ENCODE measurements at places on chromosomes 7 and 10.

DNA sequence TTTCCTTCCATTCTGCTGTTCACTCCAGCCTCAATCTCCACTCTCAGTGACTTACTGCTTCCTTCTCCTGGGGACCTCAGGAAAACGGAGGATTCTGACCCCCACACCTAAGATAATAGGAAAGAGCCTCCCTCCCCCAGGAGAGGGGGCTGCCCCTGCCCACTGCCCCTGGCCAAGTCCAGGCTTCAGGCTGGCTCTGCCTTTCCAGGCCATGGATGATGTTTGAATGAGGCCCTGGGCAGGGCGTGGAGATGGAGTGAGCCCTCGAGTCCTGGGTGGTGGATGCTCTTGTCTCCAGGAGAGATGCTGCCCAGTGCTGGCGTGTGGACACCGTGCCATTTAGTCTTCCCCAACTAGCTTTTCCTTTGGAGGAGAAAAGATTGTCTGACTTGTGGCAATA is 106.9 kb downstream of the INSYN2A start:
- no peak for ATAC-seq

DNA sequence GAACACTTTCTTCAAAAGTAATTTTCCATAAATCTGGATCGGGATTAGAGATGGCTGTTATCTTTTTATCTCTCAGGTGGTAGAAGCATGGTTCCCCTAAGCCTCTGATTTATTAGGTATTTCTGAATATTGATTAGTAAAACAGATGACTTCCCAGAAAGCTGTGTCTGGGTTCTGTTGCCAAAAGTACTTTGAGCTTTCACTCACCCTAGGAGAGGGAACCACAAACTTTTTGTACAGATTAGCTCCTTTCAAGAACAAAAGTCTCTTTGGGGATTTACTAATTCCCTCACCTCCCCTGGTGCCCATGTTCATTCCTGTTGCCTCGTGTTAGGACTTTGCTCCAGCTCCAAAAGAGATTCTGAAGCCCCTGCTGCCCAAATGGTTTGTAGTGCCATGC is 46.7 kb upstream of the STRIP2 start:
- no peak for ATAC-seq

GRCh38 chr7:54705436-54705835 is 53.6 kb downstream of the SEC61G start:
- no peak for ATAC-seq

DNA sequence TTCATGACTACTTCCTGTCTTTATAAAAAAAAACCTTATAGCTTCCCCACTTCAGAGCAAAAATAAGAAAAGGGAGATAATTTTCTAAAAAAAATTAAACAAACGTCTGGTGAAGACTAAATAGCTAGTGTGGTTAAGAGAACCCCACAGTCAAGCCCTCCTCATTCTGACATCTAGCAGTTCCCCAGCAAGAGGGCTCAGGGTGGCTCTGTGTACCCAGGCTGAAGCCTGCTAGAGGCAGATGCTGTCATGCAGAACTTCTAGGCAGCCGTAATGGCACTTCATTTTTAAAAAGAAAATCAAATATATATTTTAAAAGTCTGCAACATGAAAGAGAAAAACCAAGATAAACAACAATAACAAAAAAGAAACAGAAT is 223.1 kb upstream of the KLF14 start:
- ATAC-seq, result no peak

GRCh38 chr10:62166331-62167131 is 102.1 kb downstream of the RTKN2 start:
- peak; percentile 90 for ATAC-seq

DNA sequence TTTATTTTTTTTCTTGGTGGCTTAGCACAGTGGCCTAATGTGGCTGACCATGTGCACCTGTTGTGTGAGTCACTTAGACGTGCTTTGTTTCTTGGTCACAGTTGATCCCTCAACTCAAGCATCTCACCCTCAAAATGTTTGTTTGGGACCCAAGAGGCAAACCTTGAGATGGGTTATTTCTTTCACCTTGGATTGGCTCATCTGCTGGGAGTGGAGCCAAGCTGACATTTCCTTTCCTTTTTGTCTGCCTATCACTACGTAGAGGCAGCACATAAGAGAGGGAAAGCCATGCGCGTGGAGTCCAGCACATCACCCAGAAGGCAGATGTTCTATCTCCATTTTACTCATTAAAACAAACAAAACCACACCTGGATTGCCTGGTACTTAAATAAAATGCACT is 6.4 kb upstream of the PRKCQ start:
- ATAC-seq, result no peak

DNA sequence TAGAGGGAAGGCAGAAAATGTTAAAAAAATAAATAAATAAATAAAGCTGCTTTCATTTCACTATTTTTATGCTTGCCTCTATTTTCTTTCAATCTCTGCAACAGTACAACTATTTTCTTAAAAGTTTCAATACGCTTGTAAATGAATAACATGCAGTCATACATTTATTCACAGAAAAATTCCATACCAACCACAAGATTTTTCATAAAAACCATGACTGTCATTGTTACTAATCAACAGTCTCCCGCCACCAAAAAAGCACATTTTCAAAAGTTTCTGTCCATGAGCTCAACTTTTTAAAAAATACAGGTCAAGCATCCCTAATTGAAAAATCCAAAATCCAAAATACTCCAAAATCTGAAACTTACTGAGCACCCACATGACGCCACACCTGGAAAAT is 5.3 kb downstream of the PARD3 start:
- ATAC-seq, result no peak

DNA sequence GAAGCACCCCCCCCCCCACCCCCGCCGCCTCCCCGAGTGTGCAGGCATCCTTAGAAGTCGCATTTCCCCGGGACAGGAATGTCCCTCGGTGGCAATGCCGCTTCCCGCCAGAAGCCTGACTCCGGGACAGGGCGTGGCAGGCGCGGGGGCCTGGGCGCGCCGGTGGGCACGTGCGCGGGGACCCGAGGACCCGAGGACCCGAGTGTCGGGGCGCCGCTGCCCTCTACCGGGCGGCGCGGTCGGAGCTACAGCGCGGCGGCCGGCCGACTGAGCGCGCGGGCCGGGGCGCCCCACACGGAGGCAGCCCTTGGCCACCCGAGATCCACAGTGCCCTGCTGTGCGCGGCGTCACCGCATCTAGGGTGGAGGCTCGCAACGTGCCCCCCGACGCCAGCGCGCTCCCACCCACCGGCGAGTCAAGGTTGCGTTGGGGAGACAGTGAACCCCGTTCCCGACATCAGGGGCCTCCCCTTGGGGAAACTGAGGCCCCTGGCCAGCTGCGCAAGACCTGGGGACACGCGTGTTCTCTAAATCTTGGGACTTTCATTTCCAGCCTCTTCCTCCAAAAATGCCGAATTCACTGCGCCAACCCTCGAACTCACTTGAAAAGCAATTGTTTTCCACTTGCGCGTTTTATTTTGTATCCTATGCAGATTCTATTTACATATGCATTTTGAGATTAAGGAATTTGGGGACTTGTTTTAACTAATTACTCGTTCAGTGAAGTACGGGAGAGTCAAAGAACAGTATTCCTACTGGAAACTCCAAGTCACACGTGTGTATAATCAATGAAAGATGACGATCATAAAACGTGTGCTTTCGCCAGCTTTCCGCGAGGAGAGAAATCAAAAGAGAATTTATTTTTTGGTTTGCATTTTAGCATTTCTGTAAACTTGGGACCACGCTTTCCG is 3.1 kb upstream of the CUX1 start:
- ATAC-seq, result peak; percentile 66

DNA sequence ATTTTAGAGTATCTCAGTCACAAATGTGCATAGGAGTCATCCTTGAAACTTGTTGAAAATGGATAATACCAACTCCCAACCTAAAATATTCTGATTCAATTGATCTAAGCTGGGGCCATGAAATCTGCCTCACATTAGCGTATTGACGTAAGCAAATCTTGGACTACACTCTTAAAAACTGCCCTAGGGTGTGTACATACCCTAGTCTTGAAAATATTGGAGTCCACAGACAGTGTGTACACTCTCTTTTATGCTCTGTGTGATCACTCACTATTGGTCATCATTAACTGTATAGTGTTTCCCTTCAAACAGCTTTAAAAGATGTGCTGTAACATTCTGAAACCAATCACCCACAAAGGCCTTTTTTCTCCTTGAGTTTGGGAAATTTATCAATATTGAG is 102.9 kb upstream of the FERD3L start:
- ATAC-seq, result no peak

All from stimulated activated memory B cell treated with anti-CD40 and anti-IgM and Interleukin-4, amounts not matched to agents 10 μg/mL and 1 μg/mL and 100 μg/mL, for 72 hours (primary cell).